Omental fat pad (tissue), 4 donors: ENCODE measurements at places on chromosomes 13 and 19.
A peak's percentile ranks its signal among the peaks of the same experiment; 100 is the strongest.

DNA sequence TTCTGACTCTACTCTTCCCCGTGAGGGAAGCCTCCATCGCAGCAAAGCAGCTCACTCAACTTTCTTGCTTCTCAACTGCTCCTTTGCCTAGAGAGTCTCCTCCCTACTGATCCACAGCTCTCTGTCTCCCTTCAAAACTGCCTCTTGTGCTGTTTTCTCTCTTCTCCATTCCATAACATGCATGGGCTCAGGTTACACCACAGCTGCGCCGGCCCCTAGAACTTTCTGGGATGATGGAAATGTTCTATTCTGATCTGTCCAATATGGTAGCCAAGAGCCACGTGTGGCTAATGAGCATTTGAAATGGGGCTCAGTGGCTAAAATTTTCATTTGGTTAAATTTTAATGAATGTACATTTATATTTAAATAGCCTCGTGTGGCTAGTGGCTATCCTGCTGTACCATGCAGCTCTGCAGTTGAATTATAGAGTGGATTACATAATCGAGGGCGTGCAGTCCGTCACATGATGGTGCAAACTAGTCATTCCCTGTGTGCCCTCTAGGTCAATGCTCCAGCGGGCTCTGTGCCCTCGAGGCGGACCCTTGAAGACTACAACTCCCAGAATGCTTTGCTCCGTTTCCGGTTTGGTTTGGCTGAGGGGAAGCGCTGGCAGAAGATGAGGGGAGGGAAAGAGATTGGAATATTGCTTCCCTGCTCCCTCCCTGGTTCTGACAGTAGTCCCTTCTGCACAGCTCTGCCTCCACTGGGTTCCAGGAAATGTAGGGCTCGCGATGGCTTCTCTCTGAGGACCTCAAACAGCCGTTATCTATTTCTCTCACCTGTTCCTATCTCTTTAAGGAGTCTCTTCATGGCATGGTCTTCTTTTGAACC, 109.8 kb downstream of the CACNA1A start:
- peak; percentile 38 for DNase-seq

- DNase-seq, result no peak
Observed at GRCh38 chr19:41998246-41999020, 4.4 kb upstream of the ATP1A3 start.

DNA sequence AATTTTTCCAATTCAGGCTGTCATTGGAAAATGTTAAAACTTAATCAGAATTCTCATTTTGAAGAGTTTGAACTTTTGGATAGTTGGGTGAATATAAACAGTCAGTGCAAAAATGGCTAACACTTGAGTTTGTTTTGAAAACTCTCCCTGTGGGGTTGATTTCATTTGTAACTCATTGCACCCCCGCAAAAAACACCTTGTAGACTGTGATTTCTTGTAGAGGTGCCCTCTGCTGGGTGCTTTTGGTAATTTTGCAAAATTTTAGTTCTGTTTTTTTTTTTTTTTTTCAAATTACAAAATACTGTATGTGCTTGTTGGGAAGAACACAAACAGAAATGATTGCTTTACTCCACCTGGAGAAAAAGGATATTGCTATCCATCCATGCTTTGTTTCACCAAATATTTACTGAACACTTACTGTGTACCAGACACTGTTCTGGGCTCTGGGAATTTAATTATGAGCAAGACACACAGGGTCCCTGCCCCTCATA, 28.2 kb upstream of the GPI start:
- DNase-seq, result no peak

DNA sequence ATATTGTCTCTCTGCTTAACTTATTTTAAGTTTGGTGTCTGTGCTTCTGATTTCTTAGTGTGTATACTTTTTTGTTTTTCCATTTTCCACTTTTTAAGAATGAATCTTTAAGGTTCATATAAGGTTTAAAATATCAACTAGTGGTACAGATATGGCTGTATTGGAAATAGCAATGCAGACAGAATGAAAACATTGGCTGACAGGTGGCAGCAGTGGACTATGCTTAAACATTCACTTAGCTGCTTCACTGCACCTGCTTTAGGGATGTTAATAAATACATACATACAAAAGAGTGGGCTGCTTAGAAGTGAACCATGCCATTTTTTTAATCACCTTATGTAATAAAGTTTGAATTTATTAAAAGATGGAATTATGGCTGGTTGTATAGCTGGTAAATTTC, 27.3 kb downstream of the TM9SF2 start:
- no peak for DNase-seq

GRCh38 chr13:101624210-101624922, 171.9 kb downstream of the ITGBL1 start:
- DNase-seq, result no peak

- DNase-seq, result no peak
Observed at GRCh38 chr19:11964496-11964857, 363 bp upstream of the ZNF763 start.

- DNase-seq, result no peak
Observed at GRCh38 chr19:47381653-47382279, 32.7 kb downstream of the DHX34 start.

GRCh38 chr13:48574041-48574796, 41.3 kb upstream of the RCBTB2 start:
- no peak for DNase-seq

GRCh38 chr13:110244071-110244830, 62.7 kb downstream of the COL4A1 start:
- no peak for DNase-seq

DNA sequence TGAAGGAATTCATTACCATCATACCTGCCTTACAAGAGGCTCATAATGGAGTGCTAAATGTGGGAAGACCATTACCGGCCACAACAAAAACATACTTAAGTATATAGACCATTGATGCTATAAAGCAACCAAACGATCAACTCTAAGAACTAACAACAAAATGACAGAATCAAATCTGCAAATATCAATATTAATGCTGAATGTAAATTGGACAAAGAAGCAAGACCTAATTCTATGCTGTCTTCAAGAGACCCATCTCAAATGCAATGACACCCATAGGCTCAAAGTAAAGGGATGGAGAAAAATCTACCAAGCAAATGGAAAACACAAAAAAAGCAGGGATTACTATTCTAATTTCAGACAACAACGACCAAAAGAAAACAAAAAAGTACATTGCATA, 52.3 kb upstream of the GPC6 start:
- DNase-seq, result no peak

DNA sequence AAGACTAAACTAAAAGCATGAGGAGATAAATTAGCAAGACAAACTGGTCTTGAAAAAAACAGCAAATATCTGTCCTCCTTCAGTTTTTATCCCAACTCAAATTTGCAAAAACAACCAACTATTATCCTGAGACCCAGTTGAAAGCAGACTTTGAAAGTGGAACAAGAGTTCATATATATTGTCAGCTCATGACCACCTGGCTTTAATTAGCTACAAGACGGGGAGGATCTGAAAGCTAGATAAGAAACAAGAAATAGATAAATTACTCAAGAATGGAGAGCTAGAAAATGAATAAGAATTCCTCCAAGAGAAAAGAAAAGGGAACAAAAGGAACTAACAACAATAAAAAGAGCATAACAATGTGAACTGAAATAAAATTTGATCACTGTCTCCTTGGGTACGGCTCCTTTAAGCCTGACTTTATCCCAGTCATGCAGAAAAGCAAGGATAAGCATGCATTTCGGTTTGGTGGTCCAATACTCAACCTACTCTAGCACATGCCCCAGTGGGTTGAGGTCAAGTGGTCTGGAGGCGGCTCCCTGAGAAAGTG, 246.9 kb downstream of the DCLK1 start:
- DNase-seq, result no peak

GRCh38 chr13:52012512-52012836, 276 bp downstream of the ALG11 start:
- no peak for DNase-seq

- DNase-seq, result no peak
Observed at GRCh38 chr13:25819856-25820530, 231.8 kb downstream of the SHISA2 start.

DNA sequence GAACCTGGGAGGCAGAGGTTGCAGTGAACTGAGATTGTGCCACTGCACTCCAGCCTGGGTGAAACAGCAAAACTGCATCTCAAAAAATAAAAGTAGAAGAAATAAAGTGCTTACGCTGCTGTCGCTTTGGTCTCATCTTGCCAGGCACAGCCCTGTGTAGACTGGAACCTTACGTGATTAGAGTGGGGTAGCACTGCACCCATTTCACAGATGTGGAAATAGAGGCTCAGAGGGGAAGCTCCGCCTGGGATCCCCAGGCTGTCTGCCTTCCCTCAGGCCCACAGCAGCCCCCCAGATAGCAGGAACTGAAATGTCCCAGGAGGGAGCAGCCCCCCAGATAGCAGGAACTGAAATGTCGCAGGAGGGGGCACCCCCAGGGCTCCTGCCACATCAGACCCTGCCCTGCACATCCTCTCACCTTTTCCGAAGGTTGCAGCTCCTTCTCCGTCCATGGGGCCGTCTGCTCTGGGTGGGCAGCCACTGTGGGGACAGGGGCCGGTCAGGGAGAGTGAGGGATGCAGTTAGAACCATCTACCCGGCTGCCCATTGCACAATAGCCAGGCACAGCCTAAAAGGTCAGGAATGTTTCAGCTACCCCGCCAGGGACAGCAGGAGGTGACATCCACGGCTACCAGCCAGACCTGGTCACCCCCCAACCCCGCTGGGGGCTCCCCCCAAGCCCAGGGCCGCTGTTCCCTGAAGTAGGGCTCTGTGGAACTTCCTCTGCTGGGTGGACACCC, 1.9 kb downstream of the PLIN4 start:
- DNase-seq, result no peak

DNA sequence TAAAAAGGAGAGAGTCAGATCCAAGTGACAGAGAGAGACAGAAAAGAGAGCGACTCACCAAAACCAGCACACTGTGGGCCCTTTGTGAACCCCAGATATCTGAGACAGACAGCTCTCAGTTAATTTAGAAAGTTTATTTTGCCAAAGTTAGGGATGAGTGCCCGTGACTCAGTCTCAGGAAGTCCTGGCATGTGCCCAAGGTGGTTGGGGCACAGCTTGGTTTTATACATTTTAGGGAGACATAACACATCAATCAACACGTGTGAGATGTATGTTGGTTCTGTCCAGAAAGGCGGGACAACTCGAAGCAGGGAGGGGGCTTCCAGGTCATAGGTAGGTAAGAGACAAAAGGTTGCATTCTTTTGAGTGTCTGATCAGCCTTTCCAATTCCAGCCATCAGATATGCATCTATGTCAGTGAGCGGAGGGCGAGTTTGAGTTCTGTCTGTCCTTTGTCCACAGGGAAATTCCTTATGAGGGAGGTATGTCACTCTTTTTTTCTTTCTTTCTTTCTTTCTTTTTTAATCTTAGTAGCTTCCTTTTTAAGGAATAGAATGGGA, 37.2 kb upstream of the ATP11A start:
- no peak for DNase-seq

DNA sequence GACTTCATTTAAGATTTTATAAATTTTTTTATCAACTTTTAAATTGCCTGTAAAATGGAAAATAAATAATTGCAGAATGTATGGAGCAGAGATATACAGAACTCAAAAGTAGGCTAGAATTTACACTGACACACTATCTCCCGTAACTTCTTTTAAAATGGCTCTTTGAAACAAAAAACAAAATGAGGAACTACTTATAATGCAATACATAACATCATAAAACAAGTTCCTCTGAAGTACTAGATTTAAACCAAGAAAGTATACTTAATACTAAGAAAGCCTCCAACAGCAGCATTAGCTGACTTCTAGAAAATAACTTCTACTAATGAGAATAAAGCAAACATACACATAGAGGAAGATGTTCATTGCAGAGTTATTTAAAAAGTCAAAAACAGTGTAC, 17.0 kb downstream of the RBM26 start:
- DNase-seq, result no peak

- DNase-seq, result no peak
Observed at GRCh38 chr13:99495466-99496183, 5.6 kb upstream of the TM9SF2 start.

DNA sequence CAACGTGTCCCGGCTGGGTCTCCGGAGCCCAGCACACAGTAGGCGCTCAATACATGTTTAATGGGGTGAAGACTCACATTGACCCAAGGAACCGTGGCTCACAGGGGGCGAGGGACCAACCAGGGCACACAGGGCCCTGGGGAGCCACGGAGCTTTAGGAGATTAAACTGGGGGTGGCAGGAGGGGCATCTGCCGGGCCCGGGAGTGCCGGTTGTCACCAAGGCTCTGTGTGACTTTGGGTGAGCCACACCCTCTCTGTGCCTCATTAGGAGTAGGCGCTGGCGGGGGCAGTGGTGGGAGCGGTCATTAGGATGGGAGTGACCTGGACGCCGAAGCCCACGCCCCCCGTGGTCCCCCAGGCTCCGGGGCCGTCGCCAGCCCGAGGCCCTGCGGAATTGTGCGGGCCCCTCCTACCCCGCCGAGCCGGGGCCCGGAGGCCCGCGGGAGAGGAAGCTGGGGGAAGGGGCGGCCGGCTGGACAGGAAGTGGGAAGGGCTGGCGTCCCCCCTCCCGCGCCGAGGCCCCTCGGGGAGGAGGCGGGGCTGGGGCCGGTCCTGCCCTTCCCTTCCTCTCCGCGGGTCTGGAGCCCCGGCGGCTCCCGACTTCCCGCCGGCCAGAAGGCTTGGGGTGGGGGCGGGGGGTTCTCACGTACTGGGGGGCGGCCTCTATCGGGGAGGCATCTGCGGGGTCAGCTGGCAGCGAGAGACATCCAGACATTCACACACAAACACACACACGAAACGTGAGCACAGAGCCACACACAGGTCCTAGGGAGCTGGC, 1.8 kb upstream of the SSBP4 start:
- no peak for DNase-seq

DNA sequence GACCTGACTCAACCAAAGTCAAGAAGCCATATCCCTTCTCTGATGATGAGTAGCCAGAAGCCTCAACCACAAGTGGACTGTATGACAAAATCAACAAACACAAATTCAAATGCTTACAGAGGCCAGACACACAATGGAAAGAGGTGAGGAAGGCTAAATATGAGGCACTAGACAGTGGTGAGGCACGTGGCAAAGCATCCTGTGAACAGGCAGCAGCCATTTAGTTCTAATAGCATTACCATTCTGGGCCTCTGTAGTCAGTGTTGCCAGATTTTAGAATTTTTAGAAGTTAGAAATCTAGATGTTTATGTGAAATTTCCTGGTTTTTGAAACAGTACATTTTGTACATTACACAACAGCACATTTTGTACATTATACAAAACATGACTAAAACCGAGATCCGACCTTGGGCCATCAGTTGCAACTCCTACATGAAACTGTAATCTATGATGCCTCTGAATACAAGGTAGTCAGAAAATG, 403.3 kb downstream of the COG6 start:
- DNase-seq, result no peak
